Activated T-cell treated with anti-CD3 and anti-CD28 coated beads for 24 hours (primary cell): ENCODE measurements at places on chromosomes 3 and 15.

- no peak for DNase-seq
Measured at GRCh38 chr3:187804120-187804744, 59.0 kb upstream of the BCL6 start.

GRCh38 chr15:71811752-71812735 is 1.7 kb downstream of the NR2E3 start:
- DNase-seq: no peak

- no peak for DNase-seq
Measured at GRCh38 chr3:24129549-24129948, 184.5 kb downstream of the NR1D2 start.

DNA sequence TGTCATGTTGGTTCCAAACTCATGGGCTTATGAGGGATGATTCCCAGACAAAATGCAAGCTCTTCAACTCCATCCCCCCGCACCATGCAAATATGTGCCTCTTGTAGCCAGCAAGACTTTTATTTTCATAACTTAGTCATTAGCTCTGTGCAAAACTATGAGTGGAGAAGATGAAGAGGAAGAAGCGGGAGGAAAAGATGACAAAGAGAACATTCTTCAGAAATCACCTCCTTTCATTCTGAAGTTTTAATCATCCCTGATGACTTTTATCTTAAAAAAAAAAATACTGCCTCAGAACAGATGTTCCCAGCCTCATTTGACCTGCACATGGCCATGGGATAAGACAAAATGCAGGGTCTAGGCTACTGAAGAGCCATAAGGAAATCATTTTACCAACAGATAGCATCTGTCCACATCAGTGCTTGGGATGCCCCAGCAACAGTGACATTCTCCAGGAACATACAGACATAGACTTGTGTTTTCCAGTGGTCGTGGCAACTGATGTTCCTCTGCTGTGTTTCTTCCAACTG is 145.5 kb downstream of the WNT5A start:
- DNase-seq: no peak

- DNase-seq: no peak
Measured at GRCh38 chr15:38647683-38648082, 83.1 kb upstream of the RASGRP1 start.

- no peak for DNase-seq
Measured at GRCh38 chr3:183634707-183635106, 716 bp upstream of the KLHL24 start.

DNA sequence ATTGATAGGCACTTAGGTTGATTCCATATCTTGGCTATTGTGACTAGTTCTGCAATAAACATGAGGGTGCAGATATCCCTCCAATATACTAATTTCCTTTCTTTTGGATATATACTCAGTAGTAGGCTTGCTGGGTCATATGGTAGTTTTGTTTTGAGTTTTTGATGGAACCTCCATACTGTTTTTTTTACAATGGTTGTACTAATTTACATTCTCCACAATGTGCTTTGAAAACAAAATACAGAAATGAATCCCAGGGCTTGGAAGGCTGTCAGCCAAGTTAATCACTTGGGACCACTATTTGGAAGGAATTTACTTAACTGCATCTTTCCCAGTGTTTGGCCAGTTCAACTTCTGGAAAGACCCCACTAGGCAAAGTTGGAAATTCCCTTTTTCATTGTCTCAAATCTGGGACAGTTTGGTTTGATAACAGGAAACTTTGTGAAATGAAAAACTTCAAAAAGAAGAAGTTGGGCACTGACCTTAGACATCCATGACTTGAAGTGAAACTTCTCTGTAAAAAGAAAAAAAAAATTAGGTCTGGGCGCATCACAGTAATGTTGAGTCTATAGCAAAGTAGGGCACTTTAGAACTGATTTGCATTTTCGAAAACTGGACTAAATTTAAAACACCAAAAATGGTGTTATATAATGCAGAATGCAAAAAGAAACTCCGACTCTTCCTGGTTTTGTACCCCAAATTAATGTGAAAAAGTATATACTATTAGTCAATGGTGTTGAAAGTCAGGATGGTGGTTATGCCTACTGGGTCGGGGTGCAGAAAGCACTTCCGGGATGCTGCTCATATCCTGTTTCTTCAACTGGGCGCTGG is 6.0 kb downstream of the CTSH start:
- DNase-seq: no peak

DNA sequence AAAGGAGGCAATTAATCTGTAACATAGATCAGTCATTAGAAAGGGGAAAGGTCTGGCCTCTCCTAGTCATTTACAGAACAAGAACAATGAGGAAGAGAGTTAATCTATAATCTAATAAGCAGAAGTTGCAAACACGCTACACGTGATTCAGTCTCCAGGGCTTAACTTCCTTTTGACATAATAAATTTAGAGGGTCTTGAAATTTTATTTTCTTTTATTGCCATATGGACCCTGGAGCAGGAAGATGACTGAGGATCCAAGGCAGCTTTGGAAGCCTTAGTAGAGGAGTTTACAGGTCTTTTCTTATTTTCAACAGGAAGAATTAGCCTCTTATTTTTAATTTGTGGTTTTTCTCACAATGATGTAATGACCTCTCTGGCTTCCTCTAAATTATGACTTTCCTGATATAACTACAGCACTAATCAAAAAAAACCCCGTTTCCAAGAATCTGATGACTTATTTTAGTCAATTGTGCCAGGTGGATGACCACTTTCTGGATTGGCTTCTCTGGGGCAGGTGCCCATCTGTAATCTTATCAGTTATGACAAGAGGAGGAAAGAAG is 32.2 kb downstream of the ADGRG7 start:
- no peak for DNase-seq

DNA sequence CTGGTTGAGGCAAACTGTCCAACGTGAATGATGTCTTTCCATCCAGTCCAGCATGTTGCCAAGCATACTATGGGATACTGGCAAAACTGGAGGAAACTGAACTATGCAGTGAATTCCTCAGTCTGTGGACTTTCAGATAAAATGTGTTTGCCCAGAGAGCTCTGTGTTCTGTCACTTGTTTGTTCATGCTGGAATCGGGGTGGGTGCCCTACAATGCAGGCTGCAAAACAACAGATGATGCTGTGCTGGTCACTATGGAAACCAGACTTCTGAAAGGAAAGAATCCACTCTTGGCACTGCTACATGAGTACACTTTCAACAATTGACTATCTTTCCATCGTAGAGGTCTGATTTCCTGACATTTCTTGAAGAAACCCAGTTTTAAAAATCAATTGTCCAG is 272.5 kb upstream of the ARHGEF26 start:
- no peak for DNase-seq

GRCh38 chr3:63585927-63586326 is 66.5 kb upstream of the SNTN start:
- DNase-seq: no peak

GRCh38 chr3:122151480-122151879 is 32.0 kb upstream of the CASR start:
- no peak for DNase-seq

DNA sequence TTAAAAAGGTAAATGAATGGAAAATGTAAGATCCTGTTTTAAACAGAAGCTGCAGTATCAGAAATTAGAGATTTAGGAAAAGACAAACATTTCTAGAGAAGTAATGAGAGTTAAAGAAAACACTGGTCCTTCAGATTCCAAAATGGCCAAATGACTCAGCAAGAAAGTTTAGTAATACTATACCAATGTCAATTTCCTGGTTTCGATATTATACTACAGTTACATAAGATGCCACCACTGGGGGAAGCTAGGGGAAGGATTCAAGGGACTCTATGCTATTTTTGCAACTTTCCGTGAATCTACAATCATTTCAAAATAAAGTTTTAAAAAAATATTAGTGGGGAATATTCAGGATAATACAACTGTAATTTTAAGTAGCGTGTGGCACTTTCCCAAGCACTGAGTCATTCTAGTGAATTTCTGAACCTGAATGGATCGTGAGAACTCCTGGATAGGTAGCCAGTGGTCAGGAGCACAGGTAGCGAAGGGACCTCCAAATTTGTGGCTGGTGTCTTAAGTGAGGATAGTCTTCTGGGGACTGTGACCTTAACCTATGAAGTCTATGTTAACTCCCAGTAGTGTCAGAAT is 37.6 kb downstream of the TMCC1 start:
- no peak for DNase-seq

DNA sequence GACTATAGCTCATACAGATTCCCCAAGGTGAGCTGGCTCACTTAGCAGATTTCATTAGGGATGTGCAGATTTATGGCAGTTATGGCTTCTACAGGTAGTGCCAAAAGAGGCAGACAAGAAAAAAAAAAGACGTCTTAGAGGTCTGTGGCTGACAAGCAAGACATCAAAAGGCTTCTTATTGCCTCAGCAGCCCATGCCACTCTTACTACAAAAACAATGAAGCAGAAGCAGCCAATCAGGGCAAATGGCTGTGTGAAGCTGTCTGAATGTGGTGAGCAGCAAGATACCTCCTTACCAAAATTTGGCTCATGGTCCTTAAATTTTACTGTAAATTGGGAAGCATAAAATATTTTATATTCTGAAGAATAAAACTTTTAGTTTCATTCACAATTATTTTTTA is 557.5 kb upstream of the GOLIM4 start:
- no peak for DNase-seq

DNA sequence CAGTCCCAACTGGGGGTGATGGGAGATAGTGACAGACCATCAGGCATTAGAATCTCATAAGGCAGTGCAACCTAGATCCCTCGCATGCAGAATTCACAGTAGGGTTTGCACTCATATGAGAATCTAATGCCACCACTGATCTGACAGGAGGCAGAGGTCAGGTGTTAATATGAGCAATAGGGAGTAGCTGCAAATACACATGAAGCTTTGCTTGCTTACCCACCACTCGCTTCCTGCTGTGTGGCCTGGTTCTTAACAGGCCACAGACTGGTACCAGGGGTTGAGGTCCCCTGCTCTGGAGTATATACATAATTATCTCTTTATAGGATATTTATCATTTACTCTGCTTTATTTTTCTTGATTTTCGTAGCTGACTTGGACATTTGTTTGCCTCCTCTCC is 36.0 kb upstream of the ZMAT3 start:
- no peak for DNase-seq

DNA sequence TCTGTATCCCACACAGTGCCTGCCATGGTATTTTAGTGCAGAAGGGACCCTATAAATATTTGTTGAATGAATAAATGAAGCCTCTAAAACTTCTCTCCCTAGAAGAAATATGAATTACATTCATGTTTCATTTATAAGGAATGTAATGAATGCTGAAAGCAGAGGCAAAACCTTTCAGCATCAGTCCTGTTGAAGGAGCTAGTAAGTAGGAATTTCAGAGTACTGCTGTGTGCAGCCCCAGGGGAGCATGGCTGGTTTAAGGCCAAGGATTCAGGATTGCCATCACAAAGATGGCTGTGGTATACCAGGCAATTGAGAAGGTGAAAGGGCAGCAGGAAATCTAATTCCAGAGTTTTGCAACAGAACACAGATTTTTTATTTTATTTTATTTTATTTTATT is 1131.4 kb downstream of the IGSF11 start:
- DNase-seq: no peak

- no peak for DNase-seq
Measured at GRCh38 chr15:94670438-94671034, 439.2 kb downstream of the MCTP2 start.

GRCh38 chr3:144437989-144438388 is 466.4 kb downstream of the DIPK2A start:
- DNase-seq: no peak

DNA sequence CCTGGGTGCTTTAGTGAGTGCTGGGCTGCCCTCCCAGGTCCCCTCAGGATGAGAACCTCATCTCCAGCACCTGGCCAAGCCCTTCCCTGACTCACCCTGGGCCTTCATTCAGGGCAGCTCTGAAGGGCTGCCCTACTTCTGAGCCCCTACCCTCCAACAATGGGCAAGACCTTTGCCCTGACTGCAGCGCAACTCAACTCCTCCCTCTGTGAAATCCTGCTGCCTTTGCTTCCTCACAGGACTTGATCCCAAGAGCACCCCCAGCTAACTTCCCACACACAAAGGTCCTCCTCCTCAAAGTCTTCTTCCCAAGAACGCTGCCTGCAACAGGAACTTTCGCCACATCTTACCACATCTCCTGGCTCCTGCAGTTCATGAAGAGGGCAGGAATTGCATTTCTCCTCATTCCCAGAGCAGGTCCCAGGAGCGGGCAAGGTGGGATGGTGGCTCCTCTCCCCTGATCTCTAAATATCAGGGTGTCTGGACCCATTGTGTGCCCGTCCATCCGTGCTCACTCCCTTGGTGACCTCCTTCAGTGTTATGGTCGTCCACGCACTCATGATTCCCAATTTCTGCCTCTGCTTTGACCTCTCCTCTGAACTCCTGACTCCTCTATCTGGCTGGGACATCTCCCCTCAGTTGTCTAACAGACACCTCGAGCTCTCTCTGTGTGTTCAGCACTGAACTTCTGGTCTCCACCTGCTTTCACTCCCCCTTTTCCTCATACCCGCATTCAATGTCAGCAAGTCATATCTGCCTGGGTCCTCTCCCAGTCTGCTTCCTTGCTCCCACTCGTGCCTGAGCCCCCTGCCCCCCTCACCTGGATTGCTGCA is 4.5 kb upstream of the SSUH2 start:
- DNase-seq: no peak

GRCh38 chr3:144645300-144645699 is 673.7 kb downstream of the DIPK2A start:
- DNase-seq: no peak

GRCh38 chr3:119570229-119570628 is 9.1 kb upstream of the ADPRH start:
- no peak for DNase-seq

- DNase-seq: no peak
Measured at GRCh38 chr3:86937306-86937791, 53.6 kb downstream of the VGLL3 start.

GRCh38 chr3:179068779-179069530 is 2.7 kb downstream of the ZMAT3 start:
- no peak for DNase-seq

DNA sequence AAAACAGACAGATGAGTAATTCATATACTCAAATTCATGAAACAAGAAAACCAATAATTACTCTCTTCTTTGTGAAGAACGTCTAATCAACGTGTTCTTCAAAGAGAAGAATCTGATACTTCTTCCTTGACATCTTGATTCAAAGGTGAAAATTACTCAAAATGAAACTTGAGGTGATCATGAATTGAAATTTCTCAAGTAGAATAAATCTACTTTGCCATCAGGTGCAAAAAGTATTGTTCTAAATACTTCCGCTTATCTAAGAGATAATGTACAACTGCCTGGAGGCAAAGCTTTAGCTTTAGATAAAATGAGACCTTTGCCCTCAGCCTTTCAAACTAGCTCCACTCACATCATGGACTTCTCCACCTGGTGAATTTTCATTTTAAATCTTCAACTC is 13.9 kb upstream of the XXYLT1 start:
- no peak for DNase-seq

DNA sequence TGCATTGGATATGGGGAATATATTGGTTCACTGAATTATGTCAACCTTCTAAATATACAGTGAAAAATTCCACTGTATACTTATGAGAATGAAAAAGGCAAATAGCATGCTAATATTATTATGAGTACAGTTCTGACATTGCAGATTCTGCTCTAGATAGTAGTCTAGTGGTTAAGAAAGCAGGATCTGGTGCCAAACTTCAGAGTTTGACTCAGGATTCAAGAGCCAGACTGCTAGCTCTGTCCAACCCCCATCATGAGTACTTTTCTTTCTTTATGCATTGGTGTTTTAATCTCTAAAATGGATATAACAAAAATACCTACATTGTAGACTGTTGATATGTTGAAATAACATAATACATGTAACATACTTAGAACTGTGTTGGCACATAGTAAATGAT is 57.3 kb upstream of the PLSCR4 start:
- DNase-seq: no peak
